ENCODE measurements at places on chromosomes 4 and X.

GRCh38 chrX:45755703-45756102, 555.0 kb upstream of the DIPK2B start:
- DNase-seq: no peak

DNA sequence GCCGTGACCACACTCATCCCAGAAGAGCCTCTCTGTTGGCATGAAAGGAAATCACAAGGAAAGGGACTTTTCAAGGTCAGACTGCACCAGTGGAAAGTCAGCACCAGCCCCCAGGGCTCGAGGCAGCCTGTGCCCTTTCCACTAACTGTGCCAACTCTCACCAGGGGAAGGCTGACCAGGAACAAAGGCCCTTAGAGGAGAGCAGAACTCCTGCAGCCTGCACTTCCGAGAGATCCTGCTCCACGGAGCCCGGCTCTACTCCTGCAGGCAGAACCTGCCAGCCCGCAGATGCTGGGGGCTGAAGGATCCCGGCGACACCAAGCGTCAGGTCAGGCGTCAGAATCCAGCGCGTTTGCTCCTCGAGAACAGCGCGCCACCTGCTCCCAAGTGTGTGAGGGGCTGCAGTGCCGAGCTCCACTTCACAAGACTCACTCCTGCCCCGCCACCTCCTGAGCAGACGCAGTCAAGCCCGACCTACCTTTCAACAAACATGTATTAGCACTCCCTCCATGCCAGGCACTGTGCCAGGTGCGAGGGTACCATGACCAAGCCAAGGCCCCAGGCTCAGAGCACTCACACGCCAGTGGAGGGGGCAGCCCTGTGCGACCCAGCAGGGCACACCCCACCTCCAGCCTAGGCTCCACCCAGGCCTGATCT, 13.6 kb upstream of the HELT start:
- DNase-seq: peak; percentile 84

DNA sequence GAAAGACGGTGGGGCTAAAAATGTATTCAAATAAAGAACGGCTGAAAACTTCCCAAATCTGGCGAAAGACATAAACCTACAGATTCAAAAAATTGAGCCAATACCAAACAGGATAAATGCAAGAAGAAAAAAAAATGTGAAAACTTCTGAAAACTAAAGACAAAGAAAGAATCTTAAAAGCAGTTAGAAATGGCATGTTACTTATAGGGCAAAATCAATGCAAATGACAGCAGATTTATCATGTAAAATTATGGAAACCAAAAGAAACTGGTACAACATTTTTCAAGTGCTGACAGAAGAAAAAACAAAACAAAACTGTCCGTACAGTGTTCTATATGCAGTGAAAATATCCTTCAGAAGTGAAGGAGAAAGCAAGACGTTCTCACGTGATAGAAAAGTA, 239.0 kb downstream of the PDGFC start:
- DNase-seq: no peak

DNA sequence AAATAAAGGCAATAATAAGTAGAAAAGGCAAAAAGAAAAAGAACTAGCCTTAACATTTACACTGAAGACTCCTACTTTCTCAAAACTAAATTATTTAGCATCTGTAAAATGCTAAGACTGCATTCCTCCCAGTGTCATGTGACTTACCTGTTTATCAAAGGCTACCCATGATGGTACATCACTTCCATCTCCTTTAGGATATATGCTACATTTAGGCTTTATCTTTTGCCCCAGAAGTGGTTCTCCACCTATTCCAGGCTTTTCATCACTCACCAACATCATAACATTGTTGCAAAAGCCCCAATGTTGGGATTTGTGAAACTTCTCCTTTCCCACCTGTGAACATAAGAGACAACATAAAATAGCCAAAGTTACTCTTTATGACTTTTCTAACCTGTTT, 31.1 kb downstream of the EFHC2 start:
- DNase-seq: no peak

DNA sequence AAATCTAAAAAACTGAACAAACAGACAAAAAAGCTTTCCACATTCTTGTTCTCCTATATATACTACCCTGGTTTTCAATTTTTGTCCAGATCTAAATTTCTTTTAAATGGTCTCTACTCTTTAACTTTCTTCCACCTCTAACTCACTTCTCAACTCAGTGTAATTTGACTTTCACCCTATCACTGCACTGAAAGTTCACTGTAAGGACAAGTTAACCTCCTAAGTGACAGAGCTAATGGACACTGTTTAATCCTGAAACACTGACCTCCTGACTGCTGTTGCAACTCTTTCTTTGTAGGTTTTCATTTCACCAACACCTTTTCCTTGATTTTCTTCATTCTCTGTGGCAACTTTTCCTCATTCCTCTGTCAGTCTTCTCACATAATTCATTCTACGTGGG, 50.0 kb downstream of the ATOH1 start:
- DNase-seq: no peak

DNA sequence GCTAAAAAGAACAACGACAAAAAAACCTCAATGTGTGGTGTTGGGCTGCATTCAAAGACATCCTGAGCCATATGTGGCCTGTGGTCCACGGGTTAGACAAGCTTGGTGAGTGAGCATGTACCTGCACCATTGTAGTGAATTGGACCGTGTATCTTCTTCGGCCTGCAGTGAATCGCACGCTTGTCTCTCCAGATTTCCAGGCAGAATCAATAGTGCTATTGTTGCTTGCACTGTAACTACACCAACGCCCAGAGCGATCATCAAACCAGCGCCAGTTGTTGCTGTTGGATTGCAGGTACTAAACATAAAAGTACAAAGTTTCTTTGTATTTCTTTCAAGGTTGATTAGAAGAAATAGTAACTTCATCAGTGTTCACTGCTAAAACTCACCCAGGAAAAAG, 101.6 kb downstream of the HUWE1 start:
- DNase-seq: peak; percentile 63

DNA sequence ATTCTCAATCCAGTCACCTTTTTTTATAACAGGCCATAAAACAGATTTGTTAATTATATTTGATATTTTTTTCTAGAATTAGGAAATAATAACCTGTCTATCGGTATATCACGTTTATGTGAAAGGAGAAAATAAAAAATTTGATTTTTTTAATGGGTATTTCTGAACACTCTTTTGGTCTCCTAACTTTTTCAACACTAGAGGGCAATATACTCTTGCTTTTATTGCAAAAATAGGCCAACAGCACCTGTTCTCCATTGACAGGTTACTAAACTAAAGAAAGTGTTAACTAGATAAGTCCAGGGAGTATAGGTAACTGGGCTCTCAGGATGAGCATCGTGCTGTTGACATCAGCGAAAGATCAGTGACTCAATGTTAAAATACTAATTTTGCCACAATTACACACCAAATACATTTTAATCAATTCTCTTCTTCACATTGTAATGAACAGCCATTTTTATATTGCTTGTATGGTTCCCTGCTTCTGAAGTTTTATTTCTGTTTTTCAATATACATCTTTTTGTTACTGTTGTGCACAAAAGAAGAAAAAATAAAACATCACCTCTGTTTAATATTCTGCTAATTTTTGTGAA, 22.8 kb downstream of the NDST4 start:
- DNase-seq: peak; percentile 16

GRCh38 chrX:17470136-17470535, 95.1 kb downstream of the NHS start:
- no peak for DNase-seq
